Bone marrow (tissue), 2 donors: ENCODE measurements at places on chromosomes 7 and 10.

DNA sequence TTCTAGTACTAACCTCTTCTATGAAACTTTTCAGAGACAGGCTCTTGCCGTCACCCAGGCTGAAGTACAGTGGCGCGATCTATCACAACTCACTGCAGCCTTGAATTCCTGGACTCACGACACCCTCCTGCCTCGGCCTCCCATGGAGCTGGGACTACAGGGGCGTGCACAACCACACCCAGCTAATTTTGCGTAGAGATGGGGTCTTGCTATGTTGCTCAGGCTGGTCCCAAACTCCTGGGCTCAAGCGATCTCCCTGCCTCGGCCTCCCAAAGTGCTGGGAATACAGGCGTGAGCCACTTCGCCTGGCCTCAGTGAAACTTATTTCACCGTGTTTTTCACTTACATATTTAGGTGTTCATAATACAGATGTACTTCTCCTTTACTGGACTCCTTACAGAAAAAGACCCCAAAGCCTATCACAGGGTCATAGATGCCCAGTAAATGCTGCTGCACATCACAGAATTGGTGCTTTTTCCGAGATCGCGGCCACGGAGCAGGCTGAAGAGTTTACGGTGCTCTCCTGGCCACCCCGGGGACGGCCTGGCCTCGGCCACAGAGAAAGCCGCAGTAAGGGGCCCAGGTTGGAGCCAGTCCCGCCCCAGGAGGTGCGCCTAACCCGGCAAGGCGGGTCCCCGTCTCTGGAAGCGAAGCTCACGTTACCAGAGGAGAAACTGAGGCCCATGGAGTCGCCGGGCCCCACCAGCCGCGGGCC is 595 bp downstream of the TBL2 start:
- DNase-seq: no peak

DNA sequence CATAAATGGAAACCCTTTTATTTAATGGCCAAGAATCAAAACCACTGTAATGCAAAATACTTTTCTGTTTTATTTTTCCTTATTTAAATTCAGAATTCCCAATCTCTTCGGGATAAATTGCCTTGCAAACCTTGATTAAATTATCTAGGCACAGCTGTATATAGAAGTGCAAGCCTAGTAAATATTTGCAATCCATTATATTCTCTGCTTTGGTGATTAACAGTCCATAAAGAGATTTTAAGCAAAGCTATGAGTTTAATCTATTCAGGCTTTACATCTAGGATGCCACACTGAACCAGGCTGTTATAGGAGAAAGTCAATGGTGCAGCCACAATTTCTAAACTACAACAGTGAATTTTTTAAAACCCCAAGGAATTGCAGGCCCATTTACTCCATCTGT is 43.6 kb upstream of the THSD7A start:
- no peak for DNase-seq

- DNase-seq: no peak
Observed at GRCh38 chr7:101816595-101817470, 593 bp upstream of the CUX1 start.

- no peak for DNase-seq
Observed at GRCh38 chr10:121466424-121466823, 131.8 kb downstream of the FGFR2 start.

- DNase-seq: no peak
Observed at GRCh38 chr10:89274928-89275327, 23.4 kb upstream of the LIPA start.

- DNase-seq: no peak
Observed at GRCh38 chr10:24894309-24894708, 58.1 kb downstream of the PRTFDC1 start.

GRCh38 chr7:69922026-69922803 is 323.9 kb downstream of the AUTS2 start:
- no peak for DNase-seq

DNA sequence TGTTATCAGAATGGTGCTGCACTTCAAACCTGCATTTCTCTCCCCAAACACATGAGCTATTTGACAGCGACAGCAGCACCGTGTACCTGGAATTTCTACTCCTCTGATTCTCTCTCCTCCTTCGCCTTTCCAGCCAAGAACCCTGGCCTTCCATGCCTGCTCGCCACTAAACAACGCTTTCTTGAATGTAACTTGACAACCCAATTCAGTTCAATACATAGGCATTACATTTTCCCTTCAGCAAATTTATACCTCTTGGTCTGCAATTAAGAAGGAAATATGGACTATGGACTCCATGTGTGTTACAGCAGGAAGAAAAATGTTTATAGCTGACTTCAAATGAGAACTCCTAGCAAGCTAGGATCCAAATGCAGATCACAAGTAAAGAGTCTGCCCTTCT is 162.6 kb upstream of the AUTS2 start:
- no peak for DNase-seq
